ENCODE measurements at places on chromosomes 7 and 10.

GRCh38 chr7:41201021-41201420 lies 501.9 kb downstream of the INHBA start:
- DNase-seq, result no peak

- DNase-seq, result no peak
Observed at GRCh38 chr10:103905441-103905840, 12.5 kb downstream of the STN1 start.

GRCh38 chr7:44309271-44310091 lies 15.9 kb downstream of the CAMK2B start:
- DNase-seq, result peak; percentile 85

- DNase-seq, result no peak
Observed at GRCh38 chr10:19719284-19719683, 96.9 kb upstream of the PLXDC2 start.

- no peak for DNase-seq
Observed at GRCh38 chr10:15472008-15472407, 100.9 kb upstream of the FAM171A1 start.

DNA sequence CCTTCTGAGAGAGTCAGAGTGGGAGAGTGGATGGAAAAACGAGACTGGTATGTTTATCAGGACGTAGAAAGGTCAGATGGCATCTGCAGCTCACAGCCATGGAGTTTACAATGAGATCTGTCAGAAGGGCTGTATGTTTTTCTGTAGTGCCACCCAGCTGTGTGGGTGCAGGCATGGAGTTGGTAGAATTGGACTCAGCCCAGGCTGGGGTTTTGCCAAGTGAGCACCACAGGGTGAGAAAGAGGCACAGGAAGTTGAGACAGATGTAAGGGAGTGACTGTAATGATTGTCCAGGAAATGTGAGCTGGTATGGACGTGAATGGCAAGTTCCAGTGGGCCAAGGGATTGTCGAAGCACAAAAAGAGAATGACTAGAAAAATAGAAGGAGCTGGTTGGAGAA lies 9.1 kb upstream of the ZYX start:
- DNase-seq, result no peak

GRCh38 chr7:70598976-70599375 lies 533.0 kb upstream of the GALNT17 start:
- no peak for DNase-seq

GRCh38 chr7:139702313-139702731 lies 75.5 kb downstream of the HIPK2 start:
- no peak for DNase-seq

- no peak for DNase-seq
Observed at GRCh38 chr10:92839191-92840085, 8.9 kb upstream of the EXOC6 start.

DNA sequence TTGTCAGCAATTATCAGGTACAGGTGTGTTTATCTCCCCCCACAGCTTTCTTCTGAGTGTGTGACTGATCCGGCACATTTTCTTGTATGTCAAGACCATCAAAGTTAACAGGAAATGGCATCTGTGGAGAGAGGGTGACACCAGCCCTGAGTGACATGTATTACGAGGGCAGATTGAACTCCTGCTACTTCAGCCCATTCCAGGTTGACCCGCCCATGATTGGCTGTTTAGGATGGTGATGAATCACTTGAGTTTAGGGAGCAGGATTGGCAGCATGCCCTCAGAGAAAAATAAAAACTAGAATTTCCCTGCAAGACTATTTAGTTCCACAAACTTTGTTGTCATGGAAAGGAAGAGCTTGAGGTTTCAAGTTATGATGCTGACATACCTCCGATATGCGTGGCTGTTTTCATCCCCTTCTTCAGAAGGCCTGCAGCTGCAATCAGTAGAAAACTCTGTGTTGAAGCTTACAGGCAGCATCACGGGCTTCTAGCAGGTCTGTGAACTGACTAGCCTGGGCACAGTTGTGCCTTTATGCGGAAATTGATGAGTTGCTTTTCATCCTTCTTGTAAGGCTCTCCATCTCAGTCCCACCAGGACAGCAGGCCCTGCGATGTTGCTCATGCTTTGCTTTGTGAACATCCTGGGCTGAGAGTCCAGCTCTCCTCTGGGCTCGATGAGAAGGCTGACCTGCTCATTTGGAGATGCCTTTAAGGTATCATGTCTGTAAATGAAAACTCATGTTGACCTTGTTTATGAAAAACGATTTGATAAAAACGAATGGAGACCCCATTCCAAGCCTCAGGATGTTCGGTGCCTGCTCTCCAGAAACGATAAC lies 8.0 kb upstream of the CELF2 start:
- DNase-seq, result no peak

DNA sequence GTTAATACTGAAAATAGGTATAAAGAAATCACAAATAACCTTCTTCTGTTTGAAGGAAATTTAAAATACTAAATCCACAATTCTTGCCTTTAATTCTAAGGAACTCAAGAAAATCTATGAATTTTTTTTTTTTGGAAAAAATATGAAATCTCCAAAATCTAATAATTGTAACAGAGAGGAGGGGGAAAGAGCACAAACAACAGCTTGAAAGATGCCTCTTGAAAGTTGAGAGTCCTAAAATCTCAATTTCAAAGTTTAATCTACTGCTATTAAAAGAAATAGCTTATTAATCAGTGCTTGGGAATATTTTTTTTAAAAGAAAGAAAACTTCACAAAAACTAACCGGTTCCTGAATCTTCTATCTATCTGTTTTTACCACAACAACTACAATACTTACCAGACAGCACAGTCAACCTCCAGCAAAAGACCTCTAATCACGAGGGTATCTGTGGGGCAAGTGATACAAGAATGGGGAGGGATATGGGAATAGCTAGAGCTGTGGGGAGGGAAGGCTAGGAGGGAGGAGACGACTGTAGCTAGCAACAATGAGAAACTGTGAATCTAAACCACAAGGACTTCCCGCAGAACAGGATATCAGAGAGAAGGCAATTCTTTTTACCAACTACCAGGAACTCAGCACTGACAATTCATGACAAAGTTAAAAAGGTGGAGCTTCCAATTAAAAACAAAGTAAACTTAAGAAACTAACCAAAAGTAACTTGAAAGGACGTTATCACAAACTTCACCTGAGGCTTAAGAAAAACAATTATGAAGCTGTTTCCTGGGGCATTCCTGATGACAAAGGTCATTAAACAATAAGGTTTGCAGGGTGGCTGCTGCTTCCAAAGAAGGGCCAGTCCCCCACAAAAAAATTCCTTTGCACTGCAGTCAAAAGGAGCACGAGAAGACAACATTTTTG lies at the start of gene USP54:
USP54 (minus strand) TSS at position 462 of the 919 bp plus-strand sequence. CDS start 15,684 bp downstream, outside the sequence.
- DNase-seq, result no peak

- no peak for DNase-seq
Observed at GRCh38 chr7:29415215-29415614, 148.4 kb upstream of the PRR15 start.

DNA sequence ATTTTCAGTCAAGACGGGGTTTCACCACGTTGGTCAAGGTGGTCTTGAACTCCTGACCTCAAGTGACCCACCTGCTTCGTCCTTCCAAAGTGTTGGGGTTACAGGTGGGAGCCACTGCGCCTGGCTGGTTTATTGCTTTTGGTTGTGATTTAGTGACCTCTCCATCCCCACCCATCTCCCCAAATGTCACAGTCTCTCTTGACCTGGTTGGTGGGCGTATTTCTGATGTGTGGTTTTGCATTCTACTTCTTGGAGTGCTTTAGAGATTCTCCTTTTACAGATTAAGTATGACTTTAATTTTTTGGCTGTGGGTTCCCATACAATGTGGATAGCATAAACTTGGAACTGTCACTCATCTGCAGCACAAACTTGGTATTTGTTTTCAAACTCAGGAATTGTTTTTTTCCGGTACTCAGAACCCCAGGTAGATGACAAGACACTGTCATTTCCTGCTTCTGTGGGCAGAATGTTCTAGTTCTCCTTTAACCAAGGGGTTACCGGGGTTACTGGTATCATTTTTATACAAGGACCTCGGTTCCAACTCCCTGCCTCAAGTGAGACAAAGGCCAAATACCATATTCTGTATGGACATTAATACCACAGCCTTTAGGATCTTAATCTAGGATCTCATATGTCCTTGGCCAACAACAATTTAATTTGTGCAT lies 50.5 kb downstream of the MRC1 start:
- DNase-seq, result no peak

GRCh38 chr10:133527771-133528271 lies 658 bp downstream of the CYP2E1 start:
- no peak for DNase-seq

GRCh38 chr7:20244334-20245120 lies 27.3 kb upstream of the MACC1 start:
- DNase-seq, result no peak

DNA sequence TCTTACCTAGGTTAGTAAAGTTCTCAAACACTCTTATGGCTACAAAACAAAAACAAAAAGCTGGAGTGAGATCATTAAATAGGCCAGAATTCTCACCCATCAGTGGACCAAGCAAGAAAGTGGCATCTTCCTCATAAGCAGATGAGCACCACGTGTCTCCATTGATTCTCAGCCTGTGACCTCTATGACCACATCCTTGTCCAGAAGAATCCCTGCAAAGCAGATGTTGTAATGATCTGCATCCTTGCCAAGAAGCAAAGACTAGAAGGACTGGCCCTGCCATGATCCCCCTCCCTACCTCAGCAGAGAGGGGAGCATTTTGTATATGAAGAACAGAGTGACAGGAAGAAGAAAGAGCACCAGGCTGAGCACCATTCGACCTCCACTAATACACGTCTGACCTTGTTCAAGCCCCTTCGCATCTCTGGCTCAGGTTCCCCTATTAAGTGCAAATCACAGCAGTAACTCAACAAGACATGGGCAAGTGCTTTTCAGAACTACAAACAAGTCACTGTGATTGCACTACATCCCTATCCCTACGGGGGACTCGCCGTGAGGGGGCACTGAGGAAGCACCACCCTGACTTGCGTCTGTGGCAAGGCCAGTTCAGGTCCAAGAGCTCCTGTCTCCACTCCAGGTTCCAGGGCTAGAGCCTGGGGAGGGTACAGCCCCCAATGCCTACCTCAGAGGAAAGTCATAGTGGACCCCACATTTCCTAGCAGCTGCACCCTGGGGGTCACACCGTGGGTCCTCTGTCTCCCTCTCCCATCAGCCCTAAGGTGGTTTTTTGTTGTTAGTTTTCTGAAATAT lies 22.2 kb upstream of the RASSF4 start:
- DNase-seq, result no peak

DNA sequence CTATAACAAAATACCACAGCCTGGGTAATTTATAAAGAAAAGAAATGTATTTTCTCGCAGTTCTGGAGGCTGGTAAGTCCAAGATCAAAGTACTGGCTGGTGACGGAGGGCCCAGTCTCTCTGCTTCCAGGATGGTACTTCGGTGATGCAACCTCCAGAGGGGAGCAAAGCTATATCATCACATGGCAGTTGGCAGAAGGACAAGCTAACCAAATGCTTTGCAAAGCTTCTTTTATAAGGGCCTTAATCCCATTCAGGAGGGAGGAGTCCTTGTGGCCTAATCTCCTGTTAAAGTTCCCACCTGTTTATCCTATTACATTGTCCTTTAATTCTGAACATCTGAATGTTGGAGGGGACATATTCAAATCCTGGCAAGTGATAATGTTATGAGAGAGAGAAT lies 134.1 kb upstream of the SP4 start:
- no peak for DNase-seq

DNA sequence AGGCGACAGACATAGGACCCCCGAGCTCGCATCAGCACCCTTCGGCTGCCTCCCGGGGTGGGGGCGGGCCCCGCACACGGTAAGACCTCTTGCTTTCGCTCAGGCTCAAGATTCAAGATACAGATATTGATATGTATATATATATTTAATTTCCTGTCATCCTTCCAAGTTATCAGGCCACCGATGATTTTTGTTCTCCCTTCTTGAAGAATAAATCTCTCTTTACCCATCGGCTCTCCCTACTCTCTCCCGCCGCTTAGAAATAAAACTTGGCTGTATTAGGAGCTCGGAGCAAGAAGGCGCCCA lies 603 bp downstream of the ADRA2A start:
- DNase-seq, result no peak

DNA sequence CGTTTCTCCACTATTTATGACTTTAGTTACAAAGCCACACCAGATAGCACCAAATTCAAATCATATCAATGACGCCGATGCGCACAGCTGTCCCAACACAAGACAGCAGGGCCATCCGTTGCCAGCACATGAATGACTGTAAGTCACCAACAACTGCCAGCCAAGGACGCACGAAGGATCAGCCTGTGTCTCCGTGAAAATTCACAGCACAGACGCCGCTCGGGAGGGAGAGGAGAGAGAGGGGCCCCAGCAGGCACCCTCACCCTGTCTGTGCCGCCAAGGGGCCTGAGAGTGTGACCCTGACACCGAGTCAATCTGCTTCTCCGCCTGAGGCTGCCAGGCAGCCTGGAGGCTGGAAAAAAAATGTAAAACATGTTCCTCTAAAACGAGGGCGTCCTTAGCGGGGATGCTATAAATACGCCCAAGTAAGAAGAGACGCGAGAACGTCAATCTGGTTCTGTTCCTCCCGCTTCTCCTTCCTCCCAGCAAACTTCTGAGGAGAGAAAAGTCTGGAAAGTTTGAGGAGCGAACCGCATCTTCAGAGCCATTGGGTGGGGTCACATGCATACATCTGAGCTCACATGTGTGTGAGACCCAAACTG lies 111.2 kb downstream of the PTPRN2 start:
- no peak for DNase-seq

GRCh38 chr10:113555751-113556150 lies 2.9 kb downstream of the HABP2 start:
- no peak for DNase-seq

DNA sequence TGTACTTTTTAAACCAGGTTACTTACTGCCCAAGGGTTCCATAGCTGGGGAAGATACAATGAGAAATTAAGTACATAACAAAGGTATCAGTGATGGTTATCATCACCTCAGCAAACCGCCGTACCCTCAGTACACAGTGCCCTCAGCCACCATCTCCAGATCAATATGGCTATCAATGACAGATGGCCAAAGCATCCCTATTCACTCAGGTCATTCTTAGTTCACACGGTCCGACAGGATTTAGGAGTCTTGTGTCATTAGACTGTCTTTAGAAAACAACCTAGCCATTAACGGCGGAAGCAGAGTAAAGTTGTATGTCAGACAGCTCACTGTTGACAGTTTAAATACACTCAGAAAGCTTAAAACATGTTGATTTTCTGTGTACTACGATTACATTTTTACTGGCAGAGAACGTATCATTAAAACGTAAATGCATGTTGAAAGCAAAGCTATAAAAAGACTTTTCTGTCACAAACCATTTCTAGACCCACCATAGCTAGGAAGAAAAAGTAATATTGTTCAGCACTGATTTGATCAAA lies 106.9 kb downstream of the HOXA1 start:
- no peak for DNase-seq

DNA sequence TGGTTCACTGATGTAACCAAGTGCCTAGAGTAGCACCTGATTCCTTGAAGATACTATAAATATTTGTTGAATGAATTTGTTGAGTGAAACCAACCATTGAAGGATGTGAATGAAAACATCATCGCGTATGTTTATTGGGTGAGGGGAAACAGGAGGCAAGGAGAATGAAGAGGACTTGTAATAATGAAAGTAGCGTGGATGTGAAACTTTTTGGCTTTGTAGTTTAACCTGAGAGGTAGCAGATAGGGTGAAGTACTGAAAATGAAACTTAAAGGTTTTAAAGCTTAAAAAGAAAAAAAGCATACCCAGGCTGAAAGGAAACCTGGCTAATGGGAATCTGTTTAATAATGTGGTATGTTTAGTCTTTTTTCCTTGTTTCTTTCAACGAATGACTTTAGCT lies 5.2 kb downstream of the CCNY start:
- no peak for DNase-seq

- no peak for DNase-seq
Observed at GRCh38 chr10:44715136-44715535, 196.0 kb upstream of the TMEM72 start.
